ENCODE measurements at places on chromosomes 2 and 18. TPM values are rescaled to one million over a fixed set of nuclear protein-coding genes. Genes with fewer than 3 reads are reported as not detected.

Gene CDH20
- not detected for total RNA-seq

Gene GRHL1
- 1.1 TPM for total RNA-seq

GRCh38 chr2:39243469-39244123, at the start of gene CDKL4:
Gene CDKL4, minus strand, starts transcription at chr2:39243970.
- no peak for DNase-seq

DNA sequence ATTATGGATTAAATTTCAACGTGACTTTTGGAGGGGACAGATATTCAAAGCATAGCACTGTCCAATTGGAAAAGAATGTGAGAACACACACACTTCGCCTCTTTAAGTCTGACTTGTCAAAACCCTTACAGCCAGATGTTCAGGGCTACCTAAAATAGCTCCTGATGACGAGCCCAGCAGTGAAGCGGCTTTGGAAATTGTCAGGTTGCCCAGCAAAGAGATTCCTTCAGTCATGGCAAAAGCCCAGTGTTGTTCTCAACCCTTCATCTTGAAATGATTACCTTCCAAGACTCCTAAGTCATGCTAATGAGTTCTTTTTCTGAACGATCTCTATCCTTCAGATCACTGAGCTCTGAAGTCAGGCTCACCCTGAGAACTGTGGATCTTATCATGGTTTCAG, 436.6 kb downstream of the LRATD1 start:
- no peak for DNase-seq
